IMR-90 (cell line): ENCODE measurements at places on chromosomes 4 and X. TPM values are rescaled to one million over a fixed set of nuclear protein-coding genes. Genes with fewer than 3 reads are reported as not detected.

GRCh38 chr4:76568262-76568661 lies 133.2 kb downstream of the SHROOM3 start:
- H3K4me3 ChIP-seq, result no peak overlapping the region
- no peak for DNase-seq
- no peaks in the 10 kb centered on the region for H3K36me3 ChIP-seq
- peaks cover 19% of the 10 kb centered on the region for H3K4me1 ChIP-seq
- no peaks in the 10 kb centered on the region for H3K27me3 ChIP-seq

DNA sequence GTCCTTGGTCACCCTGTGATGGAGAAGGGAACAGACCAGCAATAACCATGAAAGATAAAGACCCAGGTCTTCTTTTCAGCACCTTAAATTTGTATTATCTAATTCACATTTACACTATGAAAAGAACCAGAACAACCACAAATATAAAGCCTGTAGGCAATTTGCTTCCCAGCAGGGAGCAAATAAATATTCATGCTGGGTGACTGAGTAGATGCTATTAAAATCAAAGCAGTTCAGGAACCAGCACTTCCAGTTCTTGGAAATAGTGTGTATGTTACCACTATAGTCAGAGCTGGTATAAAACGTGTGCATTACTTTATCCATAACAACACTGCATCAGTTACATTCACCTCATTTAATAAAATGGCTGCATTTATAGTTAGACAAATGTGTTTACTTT lies 177.8 kb upstream of the ETNPPL start:
- no peak overlapping the region for H3K27ac ChIP-seq
- H3K27me3 ChIP-seq, result no peaks in the 10 kb centered on the region
- H3K4me3 ChIP-seq, result no peak overlapping the region
- H3K4me1 ChIP-seq, result peaks cover 2% of the 10 kb centered on the region; the same call in 1 of the 2 replicates

DNA sequence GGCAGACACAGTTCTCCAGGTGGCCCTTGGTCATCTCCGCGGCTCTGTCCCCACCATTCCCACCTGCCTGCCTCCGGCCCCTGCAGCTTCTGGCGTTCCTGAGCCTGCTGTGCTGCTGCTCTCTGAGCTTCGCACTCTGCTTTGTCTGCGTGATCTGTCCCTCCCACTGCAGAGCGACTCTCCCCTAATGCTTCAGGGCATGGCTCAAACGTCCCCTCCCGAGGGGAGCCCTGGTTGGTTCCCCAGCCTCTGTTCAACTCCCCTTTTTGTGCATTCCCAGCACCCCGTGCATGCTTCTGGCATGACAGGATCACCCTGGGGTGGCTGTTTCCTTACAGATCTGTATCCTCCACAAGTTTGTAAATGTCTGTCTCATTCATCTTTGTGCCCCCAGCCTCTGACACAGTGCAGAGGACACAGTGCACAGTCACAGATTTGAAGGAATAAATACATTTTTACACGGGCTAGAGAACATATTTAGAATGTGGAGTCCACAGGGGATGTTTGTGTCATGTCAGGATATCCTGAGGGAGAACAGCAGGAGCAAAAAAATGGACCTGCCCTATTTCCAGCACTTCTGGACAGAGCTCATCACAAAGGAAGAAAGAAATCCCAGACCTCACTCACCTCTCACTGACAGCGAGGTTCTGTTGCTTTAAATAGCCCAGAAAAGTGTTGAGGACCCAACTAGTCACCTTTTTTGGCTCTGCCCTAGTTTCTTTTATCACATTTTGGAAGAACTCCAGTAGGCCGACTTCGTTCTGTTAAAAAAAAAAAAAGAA lies 72.6 kb downstream of the GATB start:
- H3K27me3 ChIP-seq, result no peaks in the 10 kb centered on the region
- H3K36me3 ChIP-seq, result no peaks in the 10 kb centered on the region
- peak; percentile 38 for DNase-seq
- H3K4me1 ChIP-seq, result peaks cover 38% of the 10 kb centered on the region
- H3K4me3 ChIP-seq, result no peak overlapping the region

C1QTNF7 gene
- 0.18 and 0.28 TPM in 2 replicates for total RNA-seq

- no peaks in the 10 kb centered on the region for H3K27me3 ChIP-seq
- no peak overlapping the region; the same call in 1 of the 2 replicates for H3K27ac ChIP-seq
- peak; percentile 95 for DNase-seq
- H3K36me3 ChIP-seq, result no peaks in the 10 kb centered on the region
- H3K4me1 ChIP-seq, result peaks cover 8% of the 10 kb centered on the region
These were observed 75.4 kb downstream of the TMEM131L start for GRCh38 chr4:153541456-153542096.

RPA4 gene
- total RNA-seq, result 1.9 and 2.5 TPM in 2 replicates

DNA sequence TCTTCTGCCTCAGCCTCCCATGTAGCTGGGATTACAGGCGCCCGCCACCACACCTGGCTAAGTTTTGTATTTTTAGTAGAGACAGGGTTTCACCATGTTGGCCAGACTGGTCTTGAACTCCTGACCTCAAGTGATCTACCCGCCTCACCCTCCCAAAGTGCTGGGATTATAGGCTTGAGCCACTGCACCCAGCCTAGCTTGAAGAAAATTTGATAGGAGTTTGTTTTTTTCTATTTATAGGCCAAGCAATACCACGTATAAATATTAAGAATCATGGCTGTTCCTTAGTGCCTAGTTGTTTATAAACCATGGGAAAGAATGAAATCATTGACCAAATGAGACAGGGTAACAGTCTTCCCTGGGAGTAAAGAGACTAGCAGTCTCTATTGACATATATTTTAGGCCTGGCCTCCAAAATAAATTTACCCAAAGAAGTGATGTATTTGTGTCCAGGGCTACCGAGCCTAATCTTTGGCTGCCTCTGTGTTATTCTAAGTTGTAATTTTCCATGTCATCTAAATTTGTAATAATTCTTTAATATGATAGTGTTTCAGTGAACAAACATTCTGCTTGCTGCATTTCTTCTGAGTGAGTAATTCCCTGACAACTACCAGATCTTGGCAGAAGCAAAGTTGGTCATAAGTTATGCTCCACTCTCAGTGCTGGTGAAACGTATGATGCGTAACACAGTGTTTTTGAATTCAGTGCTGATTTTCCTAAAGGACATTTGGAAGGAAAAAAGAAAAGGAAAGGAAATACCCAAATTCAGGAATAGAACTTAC lies 10.3 kb downstream of the PKD2 start:
- DNase-seq, result peak; percentile 98
- no peak overlapping the region for H3K4me3 ChIP-seq
- H3K27ac ChIP-seq, result 0 out of 2 replicates have a peak overlapping the region, but pooled peaks have one; percentile 28
- H3K27me3 ChIP-seq, result no peaks in the 10 kb centered on the region
- H3K36me3 ChIP-seq, result peaks cover 6% of the 10 kb centered on the region

TEC gene
- total RNA-seq, result 0.54 and 1.1 TPM in 2 replicates

DNA sequence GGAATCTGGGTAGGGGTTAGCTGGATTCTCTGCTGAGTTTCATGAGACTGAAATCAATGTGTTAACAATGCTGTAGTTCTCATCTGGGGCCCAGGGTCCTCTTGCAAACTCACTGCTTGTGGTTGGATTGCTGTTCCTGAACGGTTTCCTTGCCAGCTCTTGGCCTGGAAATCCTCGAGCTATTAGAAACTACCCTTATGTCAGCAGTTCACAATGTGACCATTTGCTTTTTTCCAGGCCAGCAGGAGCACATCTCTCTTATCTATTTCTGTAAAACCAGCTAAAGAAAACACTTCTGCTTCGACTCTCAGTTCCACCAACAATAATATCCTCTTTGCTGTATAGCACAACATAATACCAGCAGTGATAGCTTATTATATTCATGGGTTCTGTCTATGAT lies 140.1 kb upstream of the TRAM1L1 start:
- H3K36me3 ChIP-seq, result no peaks in the 10 kb centered on the region
- H3K27me3 ChIP-seq, result no peaks in the 10 kb centered on the region

- no peak overlapping the region for H3K4me3 ChIP-seq
- H3K4me1 ChIP-seq, result no peaks in the 10 kb centered on the region
- DNase-seq, result no peak
- H3K27ac ChIP-seq, result no peak overlapping the region
- H3K27me3 ChIP-seq, result no peaks in the 10 kb centered on the region
These were observed 108.0 kb downstream of the KDR start for GRCh38 chr4:55017406-55017805.

GRCh38 chrX:40864972-40865371 lies 129.6 kb upstream of the MED14 start:
- no peaks in the 10 kb centered on the region; the same call in 1 of the 2 replicates for H3K4me1 ChIP-seq
- no peak overlapping the region for H3K27ac ChIP-seq
- peak; percentile 89 for DNase-seq
- H3K36me3 ChIP-seq, result no peaks in the 10 kb centered on the region
- H3K4me3 ChIP-seq, result no peak overlapping the region

SYTL4 gene
- total RNA-seq, result 2.3 and 3.1 TPM in 2 replicates

GRCh38 chr4:24736066-24736465 lies 59.3 kb upstream of the SOD3 start:
- H3K27me3 ChIP-seq, result 0 out of 2 replicates have a peak, but pooled peaks cover 2% of the 10 kb centered on the region
- H3K36me3 ChIP-seq, result no peaks in the 10 kb centered on the region
- no peak overlapping the region for H3K27ac ChIP-seq
- DNase-seq, result peak; percentile 20

DNA sequence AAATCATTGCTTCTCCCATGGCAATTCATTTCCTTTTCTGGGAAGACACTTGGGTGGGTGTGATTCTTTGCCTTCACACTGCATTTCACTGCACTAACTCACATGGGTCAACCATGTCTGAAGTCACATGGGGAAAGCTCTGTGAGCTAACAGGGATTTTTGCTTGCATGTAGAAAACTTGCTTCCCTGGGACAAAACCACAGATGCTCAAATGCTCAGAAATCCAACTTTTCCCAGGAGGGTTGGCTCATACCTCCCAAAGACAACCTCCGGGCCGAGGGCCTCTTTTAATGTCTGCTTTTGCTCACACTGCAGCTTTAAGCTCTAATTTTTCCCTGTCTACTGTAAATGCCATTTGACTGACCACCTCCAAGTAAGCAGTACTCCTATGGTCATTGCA lies 1695.2 kb downstream of the STIM2 start:
- no peaks in the 10 kb centered on the region for H3K36me3 ChIP-seq
- H3K27me3 ChIP-seq, result no peaks in the 10 kb centered on the region
- no peak overlapping the region for H3K4me3 ChIP-seq
- H3K4me1 ChIP-seq, result no peaks in the 10 kb centered on the region
- no peak overlapping the region for H3K27ac ChIP-seq

GRCh38 chrX:103781706-103782105 lies 5.1 kb downstream of the PLP1 start:
- H3K27me3 ChIP-seq, result peaks cover 31% of the 10 kb centered on the region
- no peak for DNase-seq
- H3K27ac ChIP-seq, result no peak overlapping the region
- no peaks in the 10 kb centered on the region for H3K4me1 ChIP-seq

PNMA6A gene
- 0.18 and 0.28 TPM in 2 replicates for total RNA-seq

EFHC2 gene
- 0.18 and 0.28 TPM in 2 replicates for total RNA-seq
